Cortex of kidney (tissue), 1 donor: ENCODE measurements at places on chromosomes 1 and 21.

DNA sequence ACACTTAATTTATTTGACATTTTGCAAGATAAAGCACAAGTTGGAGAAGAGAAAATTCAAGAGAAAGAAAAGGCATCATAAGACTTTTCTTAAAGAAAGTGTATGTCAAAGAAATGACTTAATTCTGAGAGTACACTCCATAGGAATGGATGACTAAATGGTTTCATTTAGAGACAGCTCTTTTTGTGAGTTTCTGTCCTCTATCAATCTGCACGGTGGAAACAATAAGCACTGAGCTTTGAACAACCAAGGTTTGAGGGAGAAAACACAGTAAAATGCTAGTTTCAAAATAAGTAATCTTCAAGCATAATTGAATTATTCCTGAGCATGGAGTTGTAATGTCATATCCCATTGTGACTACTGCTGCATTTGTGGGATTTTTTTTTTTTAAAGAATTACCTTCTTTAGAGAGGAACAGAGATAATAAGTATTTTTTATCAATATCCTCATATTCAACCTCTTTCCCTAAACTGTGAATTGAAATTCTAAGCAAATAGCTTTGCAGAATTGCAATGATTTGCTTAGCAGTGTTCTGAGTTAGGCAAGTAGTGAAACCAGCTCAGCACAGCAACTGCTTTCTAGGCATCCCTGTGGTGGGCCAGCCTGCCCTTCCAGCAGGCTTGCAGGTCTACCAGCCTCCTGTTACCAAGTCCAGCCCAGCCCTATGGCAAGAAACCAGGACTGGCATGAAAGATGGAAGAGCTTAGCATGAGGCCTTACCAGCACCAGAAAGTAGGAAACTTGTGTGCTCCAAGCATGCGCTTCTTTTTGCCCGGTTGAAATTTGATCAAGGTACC is 38.2 kb downstream of the KCNJ6 start:
- no peak for DNase-seq

DNA sequence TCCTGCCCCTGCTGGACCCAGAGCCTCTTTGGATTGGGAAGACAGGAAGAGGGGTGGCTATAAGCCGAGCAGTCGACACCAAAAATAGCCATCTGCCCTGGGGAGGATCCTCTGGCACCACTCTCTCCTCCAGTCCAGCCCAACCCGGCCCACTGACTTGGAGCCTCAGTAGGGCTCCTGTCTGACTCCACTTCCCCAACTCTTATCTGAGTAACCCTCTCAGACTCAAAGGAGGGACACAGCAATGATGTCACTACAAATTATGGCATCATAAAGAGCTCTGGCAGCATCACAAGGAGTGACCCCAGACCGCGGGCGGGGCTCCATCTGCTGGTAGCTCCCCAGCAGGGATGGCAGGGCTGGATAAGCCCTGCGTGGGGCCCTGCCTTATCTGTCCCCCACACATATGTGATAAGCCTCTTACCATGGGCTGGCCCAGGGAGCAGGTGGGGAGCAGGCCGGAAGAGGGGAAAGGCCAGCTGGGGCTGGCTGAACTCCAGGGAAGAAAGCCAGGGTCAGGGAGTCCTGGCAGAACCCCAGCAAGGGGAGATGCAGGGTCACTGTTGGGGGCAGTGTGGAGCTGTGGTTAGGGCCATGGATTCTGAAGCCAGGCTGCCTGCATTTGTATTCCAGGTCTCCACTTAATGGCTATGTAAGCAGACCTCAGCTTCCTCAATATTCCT is 4.6 kb upstream of the SLC6A9 start:
- no peak for DNase-seq

GRCh38 chr1:239956263-239956662 is 135.4 kb upstream of the FMN2 start:
- DNase-seq, result no peak

- DNase-seq, result no peak
Observed at GRCh38 chr1:25971066-25971810, 26.6 kb downstream of the PAFAH2 start.

DNA sequence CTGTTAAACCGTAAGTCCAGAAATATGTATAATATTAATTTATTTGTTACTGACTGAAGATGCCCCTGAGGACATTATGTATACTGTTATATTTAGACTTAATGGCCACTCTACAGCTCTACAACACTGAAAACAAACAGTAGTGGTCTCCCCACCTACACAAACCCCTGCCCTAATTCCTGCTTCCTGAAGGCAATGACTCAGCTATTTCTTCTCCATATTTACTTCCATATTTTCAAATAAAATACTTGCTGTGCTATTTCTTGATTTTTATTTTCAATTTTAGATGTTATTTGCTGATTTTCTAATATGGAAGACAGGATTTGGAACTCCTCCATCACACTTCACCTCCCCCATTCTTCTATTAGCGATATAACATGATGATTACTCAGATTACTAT is 97.6 kb downstream of the PCNX2 start:
- DNase-seq, result no peak

- no peak for DNase-seq
Observed at GRCh38 chr1:197471248-197471985, 203.4 kb downstream of the CRB1 start.

GRCh38 chr1:24374891-24375786 is 38.4 kb downstream of the STPG1 start:
- no peak for DNase-seq

DNA sequence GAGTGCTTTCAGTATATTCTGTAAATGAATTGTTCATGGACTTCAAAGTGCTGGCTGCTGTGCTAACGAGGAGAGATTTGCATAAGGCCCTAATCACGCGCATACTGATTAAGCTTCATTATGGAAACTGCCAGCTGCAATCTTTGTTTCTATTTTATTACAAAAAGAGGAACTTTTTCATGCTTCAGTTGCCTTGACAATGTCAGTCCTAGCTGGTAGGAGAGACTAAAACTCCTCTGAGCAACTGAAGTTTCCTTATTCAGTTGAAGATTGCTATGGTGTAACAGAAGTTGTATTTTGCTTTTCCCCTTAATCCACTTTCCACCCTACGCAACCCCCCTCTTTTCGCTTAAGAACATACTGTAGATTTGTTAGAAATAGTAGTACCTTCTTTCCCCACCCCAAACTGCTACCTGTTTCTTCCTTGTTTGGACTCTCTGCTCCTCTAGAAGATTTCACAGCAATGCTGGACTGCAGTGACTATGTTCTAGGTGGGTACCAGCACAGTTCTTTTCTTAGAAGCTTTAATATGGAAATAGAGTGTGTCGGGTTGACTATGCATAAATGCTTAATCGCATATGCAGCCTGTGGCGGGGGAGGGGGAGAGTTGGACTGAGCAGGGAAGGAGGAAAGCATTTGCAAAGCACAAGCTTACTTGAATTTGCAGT is 108.3 kb downstream of the POU2F1 start:
- DNase-seq, result no peak

DNA sequence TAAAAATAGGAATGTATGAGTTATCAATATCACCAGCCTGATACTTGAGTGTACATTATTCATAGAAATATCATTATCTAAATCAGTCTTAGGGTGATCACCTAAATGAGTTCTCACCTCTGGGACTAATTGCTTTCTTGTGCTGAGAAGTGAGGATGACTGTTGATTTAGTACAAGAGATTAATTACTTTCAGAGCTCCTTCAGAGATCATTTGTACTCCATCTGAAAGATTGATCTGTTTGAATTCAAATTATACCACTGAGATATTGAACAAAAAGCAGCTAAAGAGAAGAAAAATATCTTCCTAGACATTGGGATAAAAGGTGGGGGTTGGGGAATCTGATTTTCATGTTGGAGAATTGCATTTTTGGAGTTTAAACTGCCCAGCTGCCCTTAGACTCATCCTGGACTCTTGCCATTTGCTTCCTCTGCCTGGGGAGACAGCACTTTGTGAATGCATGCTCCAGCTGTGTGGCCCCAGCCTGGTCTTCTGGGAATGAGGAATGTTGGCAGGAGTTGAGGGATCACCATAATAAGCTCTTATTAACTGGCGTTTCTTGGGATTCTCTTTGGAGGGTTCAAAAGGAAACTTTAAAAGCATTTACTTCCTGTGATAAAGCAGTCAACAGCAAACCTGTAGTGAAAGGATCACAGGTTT is 19.7 kb upstream of the PGBD2 start:
- DNase-seq, result no peak

DNA sequence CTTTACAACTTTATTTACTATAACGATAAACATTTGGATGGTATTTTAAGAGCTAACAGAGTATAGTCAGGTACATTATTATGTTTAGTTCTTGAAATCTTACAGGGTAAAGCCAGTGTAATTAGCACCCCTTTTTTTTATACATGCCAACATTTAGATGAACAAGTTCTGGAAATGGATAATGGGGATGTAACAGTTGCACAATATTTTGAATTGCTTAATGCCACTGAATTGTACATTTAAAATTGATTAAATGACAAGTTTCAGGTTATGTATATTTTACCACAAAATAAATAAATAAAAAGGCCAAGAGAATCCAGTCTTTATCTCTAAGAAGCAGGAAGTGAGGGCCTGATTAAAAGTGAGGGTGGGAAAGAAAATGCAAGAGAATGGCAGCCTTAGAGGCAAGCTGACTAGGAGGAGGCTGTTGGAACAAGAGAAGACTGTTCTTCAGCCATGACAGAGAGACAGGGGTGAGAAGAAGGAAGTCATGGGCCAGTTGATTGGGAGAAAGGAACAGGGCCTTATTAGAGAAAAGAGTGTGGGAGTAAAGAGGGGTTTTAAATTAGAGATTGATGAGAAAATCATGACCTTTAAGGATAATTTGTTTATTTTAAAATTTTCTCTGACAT is 49.9 kb upstream of the TNFSF18 start:
- no peak for DNase-seq

- no peak for DNase-seq
Observed at GRCh38 chr1:56432166-56432971, 147.0 kb downstream of the PLPP3 start.

GRCh38 chr1:159429074-159429861 is 2.7 kb upstream of the OR10J4 start:
- DNase-seq, result no peak

GRCh38 chr1:110136911-110137310 is 13.4 kb upstream of the SLC6A17 start:
- DNase-seq, result no peak

- DNase-seq, result no peak
Observed at GRCh38 chr1:166701603-166702100, 137.6 kb upstream of the POGK start.

- DNase-seq, result no peak
Observed at GRCh38 chr21:16742741-16743140, 770.1 kb upstream of the CXADR start.

DNA sequence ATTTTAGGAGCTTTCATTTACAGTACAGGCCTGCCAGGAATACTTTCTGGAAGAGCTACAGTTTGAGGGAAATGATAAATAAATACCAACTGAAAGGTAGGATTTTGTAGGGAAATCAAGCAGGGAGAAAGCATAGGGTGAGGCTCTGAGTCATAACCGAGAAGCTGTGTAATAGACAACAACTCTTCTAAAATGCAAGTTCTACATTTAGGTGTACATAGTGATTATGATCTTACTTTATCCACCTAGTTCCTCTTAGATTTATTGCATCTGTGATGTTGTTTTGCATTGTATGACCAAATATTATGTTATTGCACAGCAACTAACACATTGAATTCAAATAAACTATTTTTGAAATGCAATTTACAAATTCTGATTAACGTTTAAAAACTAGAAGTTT is 819.3 kb downstream of the PLA2G4A start:
- no peak for DNase-seq

- no peak for DNase-seq
Observed at GRCh38 chr1:82226186-82226505, 425.4 kb downstream of the ADGRL2 start.

DNA sequence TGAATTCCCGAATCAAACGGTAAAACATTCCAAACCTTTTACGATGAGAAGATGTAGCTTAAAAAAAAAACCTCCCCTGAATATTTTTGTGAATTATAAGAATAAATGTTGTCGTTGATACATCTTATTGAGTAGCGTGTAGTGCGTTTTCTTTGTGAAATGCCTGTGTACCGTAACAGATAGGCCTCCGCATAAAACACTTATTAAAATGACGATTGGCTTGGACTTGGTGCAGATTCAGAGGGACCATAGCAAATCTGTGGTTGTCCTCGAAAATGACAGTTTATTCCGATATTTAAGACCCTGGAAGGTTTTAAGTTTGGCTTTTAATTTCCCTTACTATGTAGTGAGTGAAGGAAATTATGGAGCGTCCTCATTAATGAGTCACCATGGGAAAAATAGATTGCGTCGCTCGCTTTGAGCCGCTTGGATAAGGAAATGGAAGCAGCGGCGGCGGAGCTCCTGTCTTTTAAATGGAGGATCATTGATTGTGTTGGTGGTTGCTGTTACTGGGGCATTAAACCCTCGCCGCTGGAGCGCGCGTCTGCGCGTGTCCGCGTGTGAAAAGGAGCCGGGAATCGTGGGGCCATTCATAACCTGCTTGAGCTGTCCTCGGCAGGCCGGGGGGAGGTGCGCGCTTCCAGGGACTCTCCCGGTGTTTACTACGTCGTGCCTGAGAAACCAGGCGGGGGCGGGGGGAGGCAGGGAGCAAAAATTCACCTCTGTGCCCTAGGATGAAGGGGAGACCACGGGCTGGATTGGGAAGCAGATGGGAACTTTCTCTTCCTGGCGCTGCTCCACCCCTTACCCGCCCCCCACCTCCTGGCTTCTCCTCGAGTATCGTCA is 1.6 kb downstream of the SPEN start:
- DNase-seq, result no peak

GRCh38 chr1:246365708-246366107 is 141.4 kb downstream of the SMYD3 start:
- no peak for DNase-seq

GRCh38 chr1:211613951-211614350 is 35.0 kb upstream of the SLC30A1 start:
- no peak for DNase-seq

- DNase-seq, result no peak
Observed at GRCh38 chr1:114107474-114108435, 45.9 kb downstream of the SYT6 start.

- no peak for DNase-seq
Observed at GRCh38 chr21:18382141-18382540, 21.4 kb downstream of the TMPRSS15 start.

GRCh38 chr1:119108988-119109387 is 31.5 kb downstream of the WARS2 start:
- DNase-seq, result no peak

GRCh38 chr1:239922778-239923522 is 168.7 kb upstream of the FMN2 start:
- DNase-seq, result no peak

DNA sequence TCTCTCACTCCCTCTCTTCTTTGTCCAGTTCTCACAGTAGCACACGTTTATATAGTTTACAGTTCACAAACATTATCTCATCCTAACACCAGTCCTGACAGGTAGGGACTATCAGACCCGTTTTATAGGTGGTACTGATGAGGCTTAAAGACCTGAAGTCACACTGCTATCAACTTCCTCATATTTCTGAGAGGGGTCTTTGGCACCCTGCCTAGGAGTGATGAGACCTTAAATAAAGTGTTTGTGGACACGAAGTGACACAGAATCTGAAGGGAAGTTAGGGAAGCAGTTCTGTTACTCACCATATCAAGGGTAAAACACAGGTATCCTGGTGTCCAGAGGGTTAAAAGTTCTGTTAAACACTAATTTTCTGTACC is 590 bp upstream of the TACSTD2 start:
- DNase-seq, result no peak

GRCh38 chr1:67614511-67614934 is 70.5 kb upstream of the GADD45A start:
- DNase-seq, result no peak

GRCh38 chr1:107776900-107777663 is 187.9 kb downstream of the VAV3 start:
- DNase-seq, result no peak
